Retinal pigment epithelial cell (primary cell): ENCODE measurements at places on chromosomes 4 and X.

DNA sequence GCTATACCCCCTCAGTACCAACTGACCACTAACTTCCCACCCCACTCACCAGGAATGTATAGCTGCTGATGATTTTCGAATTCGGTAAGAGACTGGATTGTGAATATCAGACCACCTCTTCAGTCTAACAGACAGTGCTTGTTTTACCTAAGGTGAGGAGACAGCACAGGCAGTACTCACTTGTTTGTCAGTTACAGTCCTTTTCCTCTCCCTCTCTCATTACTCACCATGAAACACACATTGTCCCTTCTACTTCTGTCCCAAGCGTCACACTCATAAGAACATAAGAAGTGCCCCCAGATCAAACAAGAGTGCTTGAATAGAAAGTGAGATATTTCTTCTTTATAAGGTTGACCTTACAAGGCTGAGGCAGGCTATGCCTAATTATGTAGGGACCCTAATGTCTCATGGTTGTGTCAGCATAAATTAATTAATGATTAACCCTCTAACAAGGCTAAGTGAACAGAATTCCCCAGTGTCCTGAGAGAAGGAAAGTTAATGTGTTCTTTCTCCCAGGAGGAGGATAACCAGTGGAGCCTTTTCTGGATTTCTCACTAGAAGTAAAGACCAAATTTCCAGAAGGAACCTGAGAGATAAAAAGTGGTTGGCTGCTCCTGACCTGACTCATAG, 32.2 kb downstream of the ZCCHC12 start:
- DNase-seq, result no peak

DNA sequence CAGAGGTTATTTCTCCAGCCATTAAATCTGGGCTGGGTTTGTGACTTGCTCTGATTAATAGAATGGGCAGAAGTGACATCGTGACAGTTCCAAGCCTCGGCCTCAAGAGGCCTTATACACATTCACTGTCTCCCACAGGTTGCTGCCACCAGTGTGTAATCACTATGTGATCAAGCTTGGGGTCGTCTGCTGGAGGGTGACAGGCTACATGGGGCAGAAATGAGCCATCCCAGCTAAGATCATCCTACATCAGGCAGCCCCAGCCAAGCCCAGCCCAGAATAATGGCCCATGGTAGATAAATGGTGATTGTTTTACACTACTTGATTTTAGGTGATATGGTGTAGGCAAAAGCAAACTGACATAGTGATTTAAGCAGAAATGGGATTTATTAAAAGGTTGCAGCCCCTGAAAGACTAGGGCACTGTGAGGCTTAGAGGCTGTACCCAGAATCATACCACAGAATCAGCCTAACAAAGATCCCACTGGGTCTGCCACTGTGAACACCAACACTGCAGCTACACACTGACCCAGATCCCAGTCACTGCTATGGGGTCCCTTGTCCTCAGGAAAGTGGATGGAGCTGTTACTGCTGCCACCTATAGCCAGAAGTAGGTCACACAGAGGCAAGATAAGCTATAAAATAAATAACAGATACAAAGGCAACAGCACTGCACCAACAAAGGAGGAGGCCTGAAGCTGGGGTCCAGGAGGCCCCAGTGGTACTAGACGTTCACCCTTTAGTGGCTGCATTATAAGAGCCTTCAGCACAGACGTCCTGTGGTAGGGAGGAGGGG, 159.6 kb upstream of the RBPJ start:
- no peak for DNase-seq

DNA sequence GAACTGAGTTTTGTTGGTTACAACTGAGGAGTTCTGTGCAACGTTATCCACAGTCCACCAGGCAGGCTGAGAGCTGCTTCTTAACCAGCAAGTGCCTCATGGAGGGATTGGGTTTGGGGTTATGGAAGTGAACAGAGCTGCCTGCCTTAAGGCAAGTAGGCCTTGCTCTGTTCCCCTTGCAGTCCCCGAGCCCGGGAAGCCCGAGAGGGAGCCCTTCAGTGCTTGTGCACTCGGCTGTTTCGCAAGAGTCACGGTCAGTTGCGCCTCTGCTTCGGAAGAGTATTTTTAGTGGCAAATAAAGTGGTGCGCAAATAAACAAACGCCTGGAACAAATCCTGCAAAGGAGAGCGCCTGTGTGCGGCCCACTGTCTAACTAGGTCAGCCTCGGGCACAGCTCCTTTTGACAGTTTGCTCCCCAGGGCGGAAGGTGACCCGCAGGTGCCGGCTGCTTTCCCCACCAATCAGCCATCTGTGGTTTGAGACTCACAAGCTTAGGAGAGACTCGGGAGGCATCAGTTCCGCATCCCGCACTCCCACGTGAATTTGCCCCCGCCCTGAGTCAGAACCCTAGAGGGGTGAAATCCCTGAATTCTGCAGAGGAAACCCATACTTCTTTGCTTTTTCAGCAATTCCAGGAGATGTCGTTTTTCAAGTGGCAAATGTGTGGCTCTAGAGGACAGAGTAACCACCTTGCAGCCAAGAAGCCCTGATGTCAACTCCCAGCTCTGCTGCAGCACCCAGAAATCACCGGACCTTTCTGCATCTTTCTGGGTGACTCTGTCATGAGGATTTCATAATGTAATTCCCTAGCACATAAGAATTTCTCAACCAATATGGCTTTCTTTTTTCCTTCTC, 56.8 kb downstream of the LGI2 start:
- no peak for DNase-seq

- DNase-seq, result no peak
Measured at GRCh38 chr4:2798399-2799223, 5.7 kb downstream of the SH3BP2 start.

DNA sequence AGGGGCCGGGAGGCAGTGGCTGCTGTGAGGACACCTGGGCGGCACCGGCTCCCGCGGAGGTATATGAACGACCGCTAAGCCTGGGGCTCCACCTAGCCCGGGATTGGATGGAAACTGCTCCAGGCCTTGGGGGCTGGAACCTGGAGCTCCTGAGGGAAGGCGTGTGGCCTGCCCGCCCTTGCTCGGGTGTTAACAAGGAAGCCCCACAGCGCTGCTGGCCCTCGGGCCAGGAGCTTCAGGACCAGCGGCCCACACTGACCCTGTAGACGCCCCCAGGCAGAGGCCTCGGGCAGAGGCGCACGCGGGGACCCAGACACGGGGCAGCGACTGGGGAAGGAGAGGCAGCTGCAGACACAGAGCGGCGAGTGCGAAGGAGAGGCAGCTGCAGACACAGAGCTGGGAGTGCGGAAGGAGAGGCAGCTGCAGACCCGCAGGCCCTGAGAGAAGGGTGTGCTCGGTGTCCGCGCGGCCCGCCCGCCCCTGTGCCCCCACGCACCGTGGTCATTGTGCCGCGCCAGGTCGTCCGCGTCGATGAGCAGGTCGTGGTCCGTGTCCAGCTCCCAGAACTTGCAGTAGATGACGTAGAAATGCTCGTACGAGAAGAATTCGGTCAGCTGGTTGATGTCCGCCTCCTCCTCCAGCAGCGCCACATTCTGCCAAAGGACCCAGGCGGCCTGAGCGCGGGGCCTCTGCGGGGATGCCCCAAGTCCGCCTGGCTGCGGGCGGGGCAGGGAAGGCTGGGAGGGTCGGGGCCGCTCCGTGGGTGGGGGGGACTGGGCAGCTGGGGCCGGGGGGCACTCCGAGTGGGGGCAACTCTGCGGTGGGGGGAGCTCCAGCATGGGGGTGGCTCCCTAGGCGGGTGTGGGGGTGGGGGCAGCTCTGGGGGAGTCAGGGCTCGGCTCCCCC, 26.7 kb upstream of the GTPBP6 start:
- no peak for DNase-seq

DNA sequence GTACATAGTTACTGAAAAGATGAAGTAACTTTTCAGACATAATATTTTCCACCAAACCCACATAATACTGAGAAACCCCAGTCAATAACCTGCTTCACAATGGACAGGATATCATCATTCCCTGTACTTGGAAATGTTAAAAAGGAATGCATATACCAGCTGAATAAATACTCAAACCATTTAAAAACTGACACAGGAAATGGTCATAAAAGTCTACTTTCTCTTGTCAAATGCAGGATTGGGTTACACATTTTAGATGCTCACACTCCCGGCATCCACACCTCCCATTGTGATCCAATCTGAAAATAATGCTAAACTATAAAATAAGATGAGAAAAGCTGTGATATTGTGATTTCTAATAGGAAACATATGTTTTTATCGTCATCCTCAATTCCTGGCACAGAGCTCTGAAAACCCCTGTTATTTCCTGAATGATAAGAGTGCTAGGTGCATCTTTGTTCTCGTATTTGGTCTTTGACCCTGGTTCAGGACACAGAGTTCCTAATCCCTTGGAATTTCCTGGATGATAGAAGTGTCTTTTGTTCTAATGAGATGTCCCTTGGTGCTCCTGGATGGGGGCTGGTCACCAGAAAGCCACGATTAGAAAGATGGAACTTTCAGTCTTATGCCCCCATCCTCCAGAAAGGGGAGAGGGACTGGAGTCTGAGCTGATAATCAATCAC, 821.3 kb downstream of the TRIML1 start:
- DNase-seq, result no peak
